ENCODE measurements at places on chromosomes 5 and 9.
A peak's percentile ranks its signal among the peaks of the same experiment; 100 is the strongest.

- peak; percentile 23 for DNase-seq
These were observed 7.1 kb upstream of the AGPAT2 start for GRCh38 chr9:136694163-136694871.

GRCh38 chr5:82707741-82708140 lies 369.5 kb downstream of the TMEM167A start:
- DNase-seq = no peak

- DNase-seq = no peak
These were observed 29.5 kb upstream of the OSMR start for GRCh38 chr5:38816083-38817030.

DNA sequence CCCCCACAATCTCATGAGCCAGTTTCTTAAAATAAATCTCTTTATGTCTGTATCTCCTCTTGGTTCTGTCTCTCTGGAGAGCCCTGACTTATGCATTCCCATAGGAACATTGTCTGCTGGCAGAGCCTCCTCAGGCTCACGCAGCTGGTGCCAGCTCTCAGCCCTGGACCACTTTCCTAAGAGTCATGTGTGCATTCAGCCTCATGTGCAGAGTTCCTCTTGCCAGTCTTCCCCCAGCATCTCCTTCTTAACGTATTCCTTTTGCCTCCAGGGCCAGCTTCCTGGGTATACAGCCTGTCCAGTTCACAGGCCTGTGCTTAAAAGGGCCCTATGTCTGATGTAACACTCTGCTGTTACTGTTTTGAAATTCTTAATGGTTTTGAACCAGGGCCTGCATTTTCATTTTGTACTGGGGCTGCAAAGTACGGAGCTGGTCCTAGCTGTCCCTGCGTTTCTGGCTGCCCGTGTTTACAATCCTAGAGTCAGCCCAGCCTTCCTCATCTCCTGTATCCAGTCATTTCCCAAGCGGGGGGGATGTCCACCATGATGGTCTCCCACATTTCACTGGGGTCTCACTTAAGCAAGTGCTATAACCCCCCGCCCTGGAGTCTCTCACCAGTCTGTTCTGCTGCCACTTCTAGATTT lies 18.1 kb downstream of the ANKRD33B start:
- DNase-seq = no peak

DNA sequence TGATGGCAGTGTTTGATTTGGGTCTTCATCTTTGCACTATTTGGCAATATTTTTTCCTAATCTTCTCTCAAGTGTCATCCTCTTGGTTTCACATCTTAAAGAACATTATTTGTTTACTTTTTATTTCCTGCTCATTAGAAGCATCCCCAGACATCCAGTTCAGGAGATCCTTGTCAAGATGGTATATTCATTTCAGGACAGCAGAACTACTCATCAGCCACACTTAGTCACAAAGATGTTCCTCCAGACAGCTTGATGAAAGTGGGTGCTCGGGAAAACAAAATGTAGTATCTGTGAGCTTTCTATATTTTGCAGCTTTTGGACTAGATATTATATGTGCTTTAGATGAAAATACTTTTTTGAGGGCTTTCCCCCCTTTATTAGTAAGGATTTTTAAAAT lies 72.1 kb upstream of the SREK1 start:
- no peak for DNase-seq

DNA sequence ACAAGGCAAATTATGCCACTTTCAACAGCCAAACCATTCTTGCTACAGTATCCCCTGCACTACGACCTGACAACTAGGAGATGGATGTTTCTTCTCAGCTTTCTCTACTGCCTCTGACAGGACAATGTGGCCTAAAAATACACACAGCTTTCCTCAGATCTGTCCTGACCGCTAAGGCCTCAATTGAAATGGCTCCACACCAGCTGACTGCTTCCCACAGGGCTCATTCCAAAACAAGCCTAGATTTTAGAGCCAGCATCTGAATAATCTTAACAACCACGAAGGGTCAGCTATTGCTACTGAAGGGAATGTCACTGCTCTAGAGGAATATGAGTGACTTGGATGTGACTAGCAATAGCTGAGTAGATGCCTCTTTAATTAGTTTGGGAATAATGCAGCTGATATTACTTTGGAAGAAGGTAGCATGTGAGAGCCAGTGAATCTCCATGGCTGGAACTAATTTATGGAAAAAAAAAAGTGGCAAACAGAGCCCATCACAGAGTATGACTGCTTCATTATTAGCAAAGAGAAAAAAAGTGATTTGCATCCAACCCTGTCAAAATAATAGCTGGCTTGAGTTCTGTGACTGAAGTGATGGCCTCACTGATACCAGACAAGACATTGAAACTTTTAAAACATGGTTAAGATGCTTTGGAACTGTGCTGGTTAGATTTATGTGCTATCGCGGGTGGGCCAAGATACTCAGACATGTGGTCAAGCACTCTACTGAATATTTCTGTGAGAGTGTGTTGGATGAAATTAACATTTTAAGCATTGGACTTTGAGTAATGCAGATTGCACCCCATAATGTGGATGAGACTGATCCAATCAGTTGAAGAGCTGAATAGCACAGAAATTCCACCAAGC lies 450.2 kb downstream of the NR2F1-AS1 start:
- DNase-seq = no peak

DNA sequence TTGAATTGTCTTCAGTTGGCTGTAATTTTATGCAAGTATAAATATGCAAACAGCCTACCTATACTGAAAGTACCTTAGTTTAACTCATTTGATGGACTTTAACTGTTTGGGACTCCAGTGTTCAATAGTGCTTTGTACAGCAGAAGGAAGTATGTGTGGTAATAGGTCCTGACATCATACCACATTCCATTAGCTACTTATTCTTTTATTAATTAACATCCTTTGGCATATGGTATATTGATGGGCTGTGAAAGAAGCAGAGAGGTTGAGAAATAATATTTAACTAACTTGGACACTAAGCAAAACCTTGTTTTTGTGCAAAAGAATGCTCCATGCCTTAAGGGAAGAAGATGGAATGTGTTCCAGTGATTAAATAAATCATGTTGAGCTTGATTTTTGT lies 97.6 kb upstream of the SEMA6A start:
- no peak for DNase-seq

- no peak for DNase-seq
These were observed 42.6 kb downstream of the HACD4 start for GRCh38 chr9:20988671-20989315.

DNA sequence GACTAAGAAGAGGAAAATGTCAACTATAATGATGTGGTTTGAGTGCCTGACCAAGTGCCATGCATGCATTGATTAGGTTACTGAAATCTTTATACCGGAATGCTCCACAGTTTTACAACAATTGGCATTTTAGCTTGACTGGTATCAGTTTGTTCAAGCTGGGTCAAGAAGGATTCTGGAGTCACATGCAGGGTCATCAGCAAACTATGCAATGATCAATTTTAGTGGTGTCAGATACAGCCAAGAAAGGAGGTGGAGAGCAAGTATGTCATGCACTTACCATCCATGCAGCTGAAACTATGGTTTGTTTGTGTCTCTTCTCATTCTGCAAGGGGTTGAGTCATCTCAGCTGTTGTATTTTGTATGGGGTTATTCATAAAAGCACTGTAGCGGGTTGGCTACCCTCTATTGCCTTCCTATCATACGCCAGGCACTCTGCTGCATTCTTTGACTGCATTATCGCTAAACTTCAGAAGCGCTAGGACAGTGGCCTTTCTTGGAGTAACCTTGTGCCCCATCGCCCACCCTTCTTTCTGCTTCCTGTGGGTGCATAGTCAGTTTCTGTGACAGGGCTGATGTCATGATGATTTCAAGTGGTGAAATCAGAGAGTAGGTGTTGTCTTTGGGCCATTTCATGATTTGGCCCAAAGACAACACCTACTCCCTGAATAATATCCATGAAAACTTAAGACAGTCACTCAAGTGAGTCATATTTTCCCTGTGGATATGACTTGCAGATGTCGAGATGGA lies 145.4 kb downstream of the MTX3 start:
- no peak for DNase-seq

DNA sequence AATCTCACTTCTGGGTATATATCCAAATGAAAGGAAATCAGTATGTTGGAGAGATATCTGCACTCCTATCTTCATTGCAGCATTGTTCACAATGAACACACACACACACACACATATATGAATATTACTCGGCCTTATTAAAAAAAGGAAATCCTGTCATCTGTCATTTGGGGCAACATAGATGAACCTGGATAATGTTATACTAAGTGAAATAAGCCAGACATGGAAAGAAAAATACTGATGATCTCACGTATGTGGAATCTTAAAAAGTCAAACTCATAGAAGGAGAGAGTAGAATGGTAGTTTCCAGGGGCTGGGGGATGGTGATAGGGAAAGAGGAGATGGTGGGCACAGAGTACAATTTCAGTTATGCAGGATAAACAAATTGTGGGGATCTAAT lies 100.3 kb downstream of the EMB start:
- no peak for DNase-seq

DNA sequence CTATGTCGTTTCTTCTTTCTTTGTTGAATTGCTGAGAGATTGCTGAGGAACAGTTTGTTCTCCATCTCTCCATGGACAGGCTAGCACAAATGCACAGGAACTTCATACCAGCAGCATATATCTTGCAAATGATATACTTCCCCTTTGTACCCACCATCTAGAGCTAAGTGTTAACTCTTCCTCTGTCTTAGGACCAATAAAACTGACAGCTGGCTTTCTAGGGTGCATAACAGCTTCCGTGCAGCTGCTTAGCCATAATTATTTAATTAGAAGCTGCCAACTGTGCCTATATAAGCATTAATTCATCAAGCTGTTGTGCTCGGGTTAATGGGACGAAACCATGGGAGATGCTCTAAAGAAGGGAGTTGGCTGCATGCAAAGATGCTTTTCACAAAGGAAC lies 38.7 kb downstream of the KCTD16 start:
- no peak for DNase-seq

DNA sequence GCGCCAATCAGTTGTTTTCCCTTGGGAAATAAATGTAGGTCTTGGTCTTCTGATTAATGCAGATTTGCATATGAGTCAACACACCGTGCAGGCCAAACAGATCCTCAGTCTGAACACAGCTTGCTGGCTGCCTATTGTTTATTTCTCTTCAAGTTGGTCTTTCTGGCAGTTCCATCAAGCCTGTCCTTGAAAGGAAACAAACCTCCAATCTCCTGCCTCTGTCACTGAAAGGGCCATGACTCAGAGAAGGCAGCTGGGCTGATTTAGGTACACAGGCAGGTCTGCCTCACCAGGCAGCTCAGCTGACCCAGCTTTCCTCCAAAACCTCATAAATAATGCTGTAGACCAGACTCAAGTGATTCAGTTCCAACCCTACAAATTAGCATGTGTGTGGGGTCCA lies 175.9 kb downstream of the MAN2A1 start:
- DNase-seq = no peak

GRCh38 chr9:124010665-124011321 lies 775 bp upstream of the LHX2 start:
- no peak for DNase-seq

- DNase-seq = no peak
These were observed 88.7 kb downstream of the PIP5K1B start for GRCh38 chr9:68793605-68794343.

GRCh38 chr5:96339862-96340261 lies 93.2 kb downstream of the PCSK1 start:
- DNase-seq = peak; percentile 31
